CD4-positive, alpha-beta T cell (primary cell): ENCODE measurements at places on chromosomes 5 and 9.

DNA sequence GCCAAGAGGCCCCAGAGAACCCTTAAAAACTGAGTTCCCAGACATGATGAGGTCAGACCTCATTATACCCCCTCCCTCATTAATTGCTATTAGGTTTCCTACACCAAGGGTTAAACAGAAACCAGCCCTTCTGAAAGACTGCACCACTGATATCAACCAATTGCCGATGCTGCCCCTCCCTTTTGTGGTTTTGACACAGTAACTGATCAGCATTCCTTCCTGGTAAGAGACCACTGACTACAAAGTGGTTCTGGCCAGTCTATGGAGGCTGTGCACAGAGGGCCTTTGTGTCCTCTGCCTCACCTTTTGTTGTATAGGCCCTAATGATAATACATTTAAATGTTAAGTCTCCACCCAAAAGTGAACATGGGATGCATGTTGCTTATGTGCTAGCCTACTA is 201.5 kb downstream of the FRMD3 start:
- no peak for DNase-seq

- no peak for DNase-seq
Observed at GRCh38 chr9:89680547-89681467, 76.0 kb downstream of the GADD45G start.

DNA sequence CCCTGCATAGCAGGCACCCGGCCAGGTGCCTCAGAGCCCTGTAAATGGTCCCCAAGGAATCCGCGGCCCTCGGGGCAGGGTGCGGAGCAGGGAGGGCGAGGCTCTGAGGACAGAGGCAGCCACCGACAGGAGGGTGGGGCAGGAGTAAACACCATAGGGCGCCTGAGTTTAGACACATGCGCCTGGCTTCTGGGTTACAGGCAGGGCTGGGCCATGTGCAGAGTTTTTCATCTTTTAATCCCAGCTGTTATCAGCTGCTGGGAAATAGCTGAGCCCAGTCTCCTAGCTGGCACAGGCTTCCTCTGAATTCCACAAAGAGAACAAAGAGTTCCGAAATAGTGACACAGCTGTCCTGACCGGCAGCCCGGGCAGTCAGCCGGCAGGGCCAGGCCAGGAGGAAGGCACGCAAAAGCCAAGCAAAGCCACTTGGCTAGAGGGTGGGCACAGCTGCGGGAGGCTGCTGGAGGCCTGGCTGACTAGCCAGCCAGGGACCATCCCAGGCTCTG is 98.9 kb upstream of the PHYKPL start:
- no peak for DNase-seq

GRCh38 chr5:556909-557441 is 32.7 kb upstream of the SLC9A3 start:
- no peak for DNase-seq

DNA sequence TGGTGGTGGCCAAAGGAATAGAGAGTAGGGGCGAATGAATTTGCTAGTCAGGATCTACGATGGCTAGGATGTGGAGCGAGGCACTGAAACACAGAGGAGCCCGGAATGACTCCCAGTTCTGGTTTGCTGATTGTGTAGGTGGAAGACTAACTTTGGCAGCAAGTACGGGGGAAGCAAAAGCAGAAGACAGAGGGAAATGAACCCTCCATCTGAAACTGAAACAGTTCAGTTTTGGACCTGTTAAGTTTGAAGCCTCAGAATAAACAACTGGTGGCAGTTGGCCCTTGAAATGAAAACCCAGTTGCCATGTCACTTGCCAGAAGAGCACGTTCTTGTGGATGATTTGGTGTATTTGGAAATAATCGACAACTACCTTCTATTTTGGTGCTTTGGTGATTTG is 15.4 kb upstream of the SMIM15 start:
- DNase-seq: no peak

DNA sequence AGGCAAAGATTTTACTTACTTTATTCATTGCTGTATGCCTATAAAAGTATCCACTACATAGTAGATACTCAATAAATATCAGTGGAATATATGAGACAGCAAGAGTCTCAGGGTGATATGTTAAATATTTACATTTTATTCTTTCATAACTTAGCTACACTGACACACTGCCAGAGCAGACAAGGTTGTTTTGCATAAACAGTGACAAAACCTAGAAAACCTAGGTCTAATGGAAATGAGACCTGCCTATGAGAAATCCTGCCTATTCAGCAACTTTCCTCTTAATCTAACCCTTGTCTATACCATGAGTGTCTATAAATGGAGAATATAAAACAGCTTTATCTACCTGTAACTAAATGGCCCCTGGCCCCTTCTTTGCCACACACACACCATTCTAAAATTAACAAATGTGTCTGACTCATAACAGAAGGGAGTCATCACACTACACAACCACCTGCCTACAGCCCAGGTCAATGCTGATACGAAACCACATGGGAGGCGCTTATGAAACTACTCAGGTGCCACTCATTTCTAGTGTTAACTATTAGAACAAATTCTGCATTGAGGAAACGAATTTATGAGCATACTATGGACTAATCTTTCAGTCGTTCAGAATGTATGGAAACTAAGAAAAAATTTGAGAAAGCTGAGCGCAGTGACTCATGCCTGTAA is 60.3 kb downstream of the UBAP2 start:
- DNase-seq: peak; percentile 20

DNA sequence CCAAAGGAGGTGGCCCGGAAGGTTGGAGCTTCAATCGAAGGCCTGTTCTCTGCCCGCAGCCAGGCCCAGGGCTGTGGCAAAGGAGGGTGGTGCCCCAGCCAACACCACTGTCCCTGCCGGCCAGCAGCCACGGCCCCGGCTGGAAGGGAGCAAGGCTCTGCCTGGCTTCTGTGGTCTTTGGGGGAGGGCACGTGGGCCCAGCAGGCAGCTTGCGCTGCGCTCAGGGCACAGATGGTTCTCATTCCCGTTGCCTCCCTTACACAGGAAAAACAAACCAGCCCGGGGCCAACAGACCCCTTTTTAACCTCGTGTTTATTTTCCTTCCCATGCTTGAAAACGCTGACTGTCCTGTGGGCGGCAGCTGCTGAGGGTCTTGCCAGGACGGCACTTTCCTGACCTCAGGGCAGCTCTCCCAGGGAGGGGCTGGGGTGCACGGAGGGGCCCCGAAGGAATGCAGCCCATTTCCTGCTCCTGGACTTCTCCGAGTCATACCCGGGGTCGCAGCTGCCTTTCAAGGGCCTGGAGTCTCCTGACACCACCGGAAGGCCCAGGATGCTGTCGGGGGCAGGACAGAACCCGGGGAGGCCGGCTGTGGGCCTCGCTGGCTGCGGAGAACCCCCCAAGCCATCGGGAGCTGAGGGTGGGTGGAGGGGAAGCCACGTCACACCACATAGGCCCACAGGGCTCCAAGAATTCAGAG is 1.1 kb upstream of the GPSM1 start:
- no peak for DNase-seq

DNA sequence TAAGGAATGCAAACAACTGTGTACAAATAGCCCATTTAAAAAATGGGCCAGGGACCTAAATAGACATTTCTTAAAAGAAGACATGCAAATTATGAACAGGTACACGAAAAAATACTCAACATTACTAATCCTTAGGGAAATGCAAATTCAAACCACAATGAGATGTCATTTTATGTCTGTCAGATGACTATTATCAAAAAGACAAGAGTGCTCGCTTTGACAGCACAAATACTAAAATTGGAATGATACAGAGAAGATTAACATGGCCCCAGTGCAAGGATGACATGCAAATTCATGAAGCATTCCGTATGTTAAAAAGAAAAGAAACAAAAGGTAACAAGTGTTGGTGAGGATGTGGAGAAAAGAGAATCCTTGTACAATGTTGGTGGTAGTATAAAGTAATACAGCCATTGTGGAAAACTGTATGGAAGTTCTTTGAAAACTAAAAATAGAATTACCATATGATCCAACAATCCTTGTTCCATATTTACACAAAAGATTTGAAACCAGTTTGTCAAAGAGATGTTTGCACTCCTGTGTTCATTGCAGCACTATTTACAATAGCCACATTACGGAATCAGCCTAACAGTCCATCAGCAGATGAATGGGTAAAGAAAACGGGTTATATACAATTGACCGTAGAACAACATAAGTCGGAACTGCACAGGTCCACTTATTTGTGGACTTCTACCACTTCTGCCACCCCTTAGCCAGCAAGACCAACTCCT is 47.2 kb upstream of the PCAT7 start:
- no peak for DNase-seq

GRCh38 chr9:73030370-73031030 is 77.6 kb upstream of the ALDH1A1 start:
- DNase-seq: no peak

DNA sequence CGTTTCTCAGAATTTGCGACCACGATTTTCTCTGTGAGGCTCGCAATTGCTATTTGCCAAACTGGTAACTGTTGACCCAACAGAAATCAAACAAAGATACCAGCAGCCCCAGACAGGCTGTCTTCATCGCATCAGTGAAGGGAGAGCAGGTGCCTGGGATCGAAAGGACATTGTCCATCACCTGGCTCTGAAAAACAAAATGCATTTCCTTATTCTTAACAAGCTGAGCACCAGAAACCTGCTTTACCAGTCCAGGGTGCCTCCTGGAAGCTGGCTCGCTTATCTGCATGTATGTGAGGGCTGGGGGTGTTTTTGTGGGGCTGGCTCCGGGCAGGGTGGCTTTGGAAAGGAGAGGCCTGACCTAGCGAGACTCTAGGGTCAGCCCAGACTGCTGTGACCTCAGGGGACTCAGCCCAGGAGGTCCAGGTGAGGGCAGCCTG is 24.7 kb downstream of the WWC1 start:
- DNase-seq: no peak

GRCh38 chr5:125154301-125155110 is 408.1 kb upstream of the ZNF608 start:
- no peak for DNase-seq

DNA sequence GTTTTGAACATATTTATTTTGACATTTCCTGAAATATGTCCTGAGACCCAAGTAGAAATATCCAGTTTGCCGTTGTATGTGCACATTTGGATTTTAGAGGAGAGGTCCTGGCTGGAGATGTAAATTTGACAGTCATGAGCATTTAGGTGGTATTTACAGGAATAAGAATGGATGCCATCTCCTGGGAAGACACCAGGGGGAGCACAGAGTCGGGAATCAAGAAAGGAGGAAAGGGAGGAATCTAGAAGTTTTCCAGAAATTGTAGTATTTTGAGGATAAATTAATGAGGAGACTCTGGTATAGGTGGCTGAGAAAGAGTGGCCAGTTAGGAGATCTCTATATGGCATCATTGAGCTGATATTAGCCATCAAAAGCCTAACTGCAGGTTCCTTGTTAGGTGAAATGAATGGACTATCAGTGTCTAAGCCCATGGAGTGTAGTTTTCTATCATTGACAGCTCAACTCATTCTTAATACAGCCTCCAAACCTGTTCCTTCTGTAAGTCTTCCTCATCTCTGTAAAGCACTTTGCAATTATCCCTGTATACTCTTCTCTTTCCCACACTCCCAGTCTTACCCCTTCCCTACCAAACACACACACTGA is 7.2 kb downstream of the GAPT start:
- DNase-seq: no peak

- DNase-seq: no peak
Observed at GRCh38 chr5:109589239-109589638, 100.5 kb upstream of the MAN2A1 start.

DNA sequence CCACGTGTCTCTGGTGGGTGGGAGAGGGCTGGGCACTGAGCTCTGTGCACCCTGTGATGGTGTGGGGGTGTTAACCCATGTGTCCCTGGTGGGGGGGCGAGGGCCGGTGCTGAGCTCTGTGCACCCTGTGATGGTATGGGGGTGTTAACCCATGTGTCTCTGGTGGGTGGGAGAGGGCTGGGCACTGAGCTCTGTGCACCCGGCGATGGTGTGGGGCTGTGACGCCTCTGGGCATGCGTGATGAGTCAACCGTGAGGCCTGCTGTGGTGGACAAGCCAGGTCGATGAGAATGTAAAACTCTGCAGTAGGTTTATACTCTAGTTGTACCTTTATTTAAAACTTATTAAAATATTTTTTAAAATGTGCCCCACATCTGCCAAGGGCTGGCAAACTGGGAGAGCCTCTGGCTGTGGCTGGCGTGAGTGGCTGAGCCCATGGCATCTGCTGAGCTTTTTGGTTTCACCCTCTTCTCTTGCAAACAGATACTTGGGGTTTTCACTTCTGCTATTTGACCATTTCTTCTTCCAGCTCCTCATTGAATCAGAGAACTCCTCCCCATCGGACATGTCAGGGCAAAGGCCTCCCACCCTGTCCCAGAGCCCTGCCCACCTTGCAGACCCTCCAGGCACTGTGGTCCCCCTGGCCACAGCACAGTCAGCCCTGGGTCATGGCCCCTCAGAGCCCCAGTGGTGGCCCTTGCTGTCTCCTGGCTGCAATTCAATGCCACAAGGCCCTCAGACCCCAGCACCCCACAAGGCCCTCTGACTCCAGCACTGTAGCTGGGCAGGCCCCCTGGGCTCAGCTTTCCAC is 18.5 kb upstream of the EXOC3 start:
- DNase-seq: no peak

- DNase-seq: no peak
Observed at GRCh38 chr5:96709152-96709821, 47.1 kb downstream of the CAST start.

GRCh38 chr9:111662576-111663300 is 1.3 kb downstream of the GNG10 start:
- peak; percentile 13 for DNase-seq

DNA sequence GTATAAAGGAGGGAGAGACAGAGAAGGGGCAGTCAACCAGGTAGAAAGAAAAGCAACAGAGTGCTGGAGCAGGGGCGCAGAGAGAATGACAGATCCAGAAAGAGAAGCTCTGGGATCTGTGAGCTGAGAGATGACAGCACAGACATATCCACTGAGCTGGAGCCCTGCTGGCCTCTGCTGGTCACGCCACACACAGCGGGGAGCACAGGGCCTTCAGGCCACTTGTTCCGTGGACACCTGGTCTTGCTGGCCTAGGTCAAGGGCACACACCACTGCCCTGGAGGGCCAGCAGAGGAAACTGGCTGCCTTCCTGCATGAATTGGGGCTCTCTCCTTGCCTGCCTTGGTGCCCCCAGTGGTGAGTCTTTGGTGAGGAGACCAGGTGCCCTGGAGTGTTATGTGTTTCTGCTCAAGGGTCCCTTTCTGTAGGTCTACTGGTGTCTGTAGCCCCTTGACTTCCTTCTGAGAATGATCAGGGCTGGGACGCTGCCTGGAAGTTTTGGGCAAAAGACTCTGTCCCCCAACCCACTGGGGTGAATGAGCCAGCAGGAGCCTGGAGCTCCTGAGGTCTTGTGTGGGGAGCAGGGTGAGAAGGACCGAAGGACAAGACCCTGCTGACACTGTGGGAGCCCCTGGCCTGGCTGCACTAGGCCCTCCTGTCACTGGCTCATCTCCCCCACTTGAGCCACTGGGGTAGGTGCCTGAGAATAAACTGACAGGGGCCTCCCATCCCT is 59.2 kb upstream of the ADAMTS2 start:
- no peak for DNase-seq

- DNase-seq: no peak
Observed at GRCh38 chr5:147101659-147102369, 133.0 kb upstream of the STK32A start.
